8988T (cell line): ENCODE measurements at places on chromosomes 12 and 14.

- no peak for DNase-seq
These were observed 110.2 kb downstream of the SNAPC1 start for GRCh38 chr14:61872452-61872851.

DNA sequence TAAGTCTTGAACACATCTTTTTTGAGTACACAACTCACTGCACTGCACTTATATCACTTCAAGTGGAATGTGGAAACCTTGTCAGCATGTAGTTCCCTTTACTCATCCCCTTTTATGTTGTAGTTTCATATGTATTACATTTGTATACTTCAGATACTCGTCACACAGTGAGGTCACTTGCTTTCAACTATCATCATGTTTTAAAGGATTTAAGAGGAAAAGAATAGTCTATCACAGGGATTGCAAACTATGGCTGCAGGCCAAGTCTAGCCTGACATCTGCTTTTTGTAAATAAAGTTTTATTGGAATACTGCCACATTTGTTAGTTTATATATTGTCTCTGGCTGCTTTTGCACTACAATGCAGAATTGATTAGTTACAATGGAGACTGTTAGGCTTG lies 24.3 kb downstream of the CNOT2 start:
- DNase-seq: no peak

GRCh38 chr12:34292736-34293625 lies 270.7 kb downstream of the ALG10 start:
- no peak for DNase-seq

GRCh38 chr12:2273288-2273687 lies 220.5 kb downstream of the CACNA1C start:
- DNase-seq: no peak

DNA sequence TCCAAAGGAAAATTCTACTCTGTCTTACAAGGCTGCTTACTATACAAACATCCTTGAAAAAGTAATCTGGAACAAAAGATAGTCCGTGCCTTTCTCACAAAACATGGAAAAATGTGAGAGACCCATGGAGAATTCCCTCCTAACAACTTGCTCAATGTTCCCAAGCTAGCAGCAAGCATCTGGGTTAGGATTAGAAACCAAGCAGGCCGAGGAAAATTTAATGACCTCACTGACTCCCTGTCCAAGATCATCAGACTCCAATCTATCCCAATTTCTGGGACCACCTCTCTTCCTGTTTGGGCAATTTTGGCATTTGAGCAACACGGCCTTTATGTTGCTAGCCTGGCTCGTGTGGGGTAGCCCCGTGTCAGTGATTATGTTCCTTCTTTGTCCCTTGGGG lies 18.1 kb upstream of the GSG1 start:
- no peak for DNase-seq

- no peak for DNase-seq
These were observed 16.7 kb upstream of the SYNDIG1L start for GRCh38 chr14:74442757-74443156.

DNA sequence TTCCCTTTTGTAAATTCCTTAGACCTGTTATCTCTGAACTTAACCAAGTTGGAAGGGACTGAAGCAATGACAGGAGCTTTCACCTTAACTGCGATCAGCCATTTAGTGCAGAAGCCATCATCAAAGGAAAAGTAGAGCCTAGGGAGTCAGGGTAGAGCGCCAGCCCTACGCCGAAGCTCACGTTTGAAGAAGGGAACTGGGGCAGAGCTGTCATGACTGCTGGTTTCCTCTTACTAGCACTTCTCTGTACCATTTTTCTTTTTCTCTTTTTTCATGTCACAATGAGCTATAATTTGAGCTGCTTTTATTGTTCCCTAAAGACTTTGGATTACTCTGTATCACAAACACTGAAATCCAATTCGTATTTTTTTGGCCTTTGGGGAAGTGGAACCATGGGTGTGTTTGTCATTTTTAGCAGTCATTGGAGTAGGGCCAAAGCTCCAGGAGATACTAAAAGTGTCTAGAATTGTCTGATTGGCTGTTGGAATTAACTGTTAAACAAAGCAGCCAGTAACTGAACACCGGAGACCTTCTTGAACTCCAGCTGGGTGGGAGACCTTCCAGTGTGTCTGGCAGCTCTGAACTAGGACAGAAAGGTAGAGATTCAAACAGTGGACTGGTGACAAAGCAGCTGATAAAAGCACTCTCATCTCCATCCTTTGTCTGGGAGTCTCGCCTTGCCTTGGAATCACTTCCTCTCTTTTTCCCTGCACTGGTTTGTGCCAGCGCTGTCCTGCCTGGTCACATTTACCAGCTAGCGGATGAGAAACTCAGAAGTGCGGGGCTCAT lies 9.1 kb downstream of the MTRFR start:
- DNase-seq: no peak

DNA sequence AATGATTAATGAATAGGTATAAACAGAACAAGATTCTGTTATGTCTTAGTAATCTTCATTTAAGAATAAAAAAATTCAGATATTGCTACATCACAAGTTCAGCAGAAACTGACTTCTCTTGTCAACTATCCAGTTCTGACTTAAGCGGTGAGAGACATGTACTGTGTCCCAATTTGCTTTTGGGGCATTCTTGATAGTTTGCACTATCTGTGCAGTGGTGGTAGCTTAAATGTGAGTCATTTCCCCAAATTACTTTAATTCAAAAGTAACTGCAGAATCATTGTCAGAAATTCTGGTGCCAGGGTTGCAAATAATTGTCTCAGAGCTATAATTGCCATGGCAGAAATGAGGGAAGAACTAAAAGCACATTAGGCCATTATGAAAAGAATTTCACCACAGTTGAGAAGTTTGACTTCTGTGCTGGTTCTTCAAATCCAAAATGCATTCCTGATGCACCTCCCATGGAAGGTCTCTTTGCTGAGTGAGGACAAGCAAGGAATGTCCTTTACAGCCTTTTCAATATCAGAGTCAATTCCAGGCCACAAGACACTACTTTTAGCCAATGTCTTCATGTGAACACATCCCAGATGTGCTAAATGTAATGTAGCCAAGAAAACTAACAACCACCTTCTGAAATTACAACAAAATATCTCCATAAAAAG lies 304.7 kb downstream of the SSPN start:
- DNase-seq: no peak

- no peak for DNase-seq
These were observed 27.5 kb downstream of the DHRS2 start for GRCh38 chr14:23663711-23664110.

GRCh38 chr12:95117178-95117599 lies 43.8 kb upstream of the NR2C1 start:
- DNase-seq: no peak

DNA sequence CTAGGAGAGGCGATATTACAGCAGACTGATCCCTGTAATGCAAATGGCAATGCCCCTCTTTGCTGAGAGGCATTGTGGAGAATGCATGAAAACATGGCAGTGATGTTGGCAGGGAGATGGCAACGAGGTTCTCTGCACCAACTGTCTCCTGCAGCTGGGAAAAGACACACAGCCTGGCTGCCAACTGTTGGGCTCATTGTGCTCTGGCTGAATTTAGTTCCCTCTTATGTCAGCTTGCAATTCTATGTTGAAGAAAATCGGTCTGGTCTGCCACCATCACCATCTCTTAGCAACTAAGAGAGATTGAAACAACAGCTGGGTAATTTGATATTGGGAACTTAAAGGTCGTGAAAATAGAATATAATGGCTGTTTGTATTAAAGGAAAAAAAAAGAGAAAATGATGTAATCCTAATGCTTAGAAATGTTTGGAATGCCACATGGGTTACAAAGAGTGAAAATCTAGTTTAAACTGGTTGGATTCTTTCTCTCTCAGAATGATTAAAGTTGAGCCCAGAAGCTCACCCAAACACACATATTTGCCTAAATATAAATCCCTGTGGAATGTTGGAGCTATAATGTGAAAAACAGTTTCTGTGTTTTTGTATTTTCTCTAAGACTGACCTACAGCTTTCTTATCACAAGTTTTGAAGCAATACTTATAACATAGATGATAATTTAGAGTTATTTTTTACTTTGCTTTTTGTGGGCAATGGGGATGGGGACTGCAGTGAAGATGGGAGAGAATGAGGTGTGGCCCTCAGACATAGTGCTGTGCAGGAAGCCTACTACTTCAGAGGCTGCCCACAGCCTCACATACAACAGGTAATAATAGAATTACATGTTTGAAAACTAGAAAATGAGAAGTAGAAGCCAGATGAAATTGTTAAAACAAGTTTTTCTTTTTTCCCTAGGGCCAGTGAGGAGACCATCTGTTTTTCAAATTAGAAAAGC lies 143.7 kb downstream of the AKAP6 start:
- DNase-seq: no peak

DNA sequence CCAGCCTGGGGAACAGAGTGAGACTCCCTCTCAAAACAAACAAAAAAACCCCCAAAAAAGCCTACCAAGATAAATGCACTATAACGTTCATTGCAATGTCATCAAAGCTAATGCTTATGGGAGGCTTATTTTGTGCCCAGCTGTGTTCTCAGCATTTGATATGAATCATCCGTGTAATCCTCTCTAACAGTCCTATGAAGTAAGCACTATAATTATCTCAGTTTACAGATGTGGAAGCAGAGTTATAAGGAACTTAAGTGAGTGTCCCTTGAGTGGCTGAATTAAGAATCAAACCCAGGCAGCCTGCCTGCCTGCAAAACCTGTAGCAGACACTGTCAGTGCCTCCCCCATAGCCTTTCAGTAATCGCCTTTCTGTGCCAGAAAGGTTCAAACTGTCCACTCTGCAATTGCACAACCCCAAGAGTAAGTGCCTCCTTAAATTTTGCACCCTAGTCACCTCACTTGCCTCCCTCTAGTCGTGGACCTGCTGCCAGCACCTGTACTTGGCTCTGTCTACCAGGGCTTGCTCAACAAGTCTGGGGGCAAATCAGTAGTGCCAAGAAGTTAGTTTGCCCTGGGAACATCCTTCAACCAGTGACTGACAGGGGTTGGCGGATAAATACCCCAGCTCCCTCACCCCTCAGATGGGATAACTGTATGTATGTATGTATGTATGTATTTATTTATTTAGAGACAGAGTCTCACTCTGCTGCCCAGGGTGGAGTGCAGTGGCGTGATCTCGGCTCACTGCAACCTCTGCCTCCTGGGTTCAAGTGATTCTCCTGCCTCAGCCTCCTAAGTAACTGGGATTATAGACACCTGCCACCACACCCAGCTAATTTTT lies 23.8 kb upstream of the PPP1CC start:
- DNase-seq: no peak

DNA sequence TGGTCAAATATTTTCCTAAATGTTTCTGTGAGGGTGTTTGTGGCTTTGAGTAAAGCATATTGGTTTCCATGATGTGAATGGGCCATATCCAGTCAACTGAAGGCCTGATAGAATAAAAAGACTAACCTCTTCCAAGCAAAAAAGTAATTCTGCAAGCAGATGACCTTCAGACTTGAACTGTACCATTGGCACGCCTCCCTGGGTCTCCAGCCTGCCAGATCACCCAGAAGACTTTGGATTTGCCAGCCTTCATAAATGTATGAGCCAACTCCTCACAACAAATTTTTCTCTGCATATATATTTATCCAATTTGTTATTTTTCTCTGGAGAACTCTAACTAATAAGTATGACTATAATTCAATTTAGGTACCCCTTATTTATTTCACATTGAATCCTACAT lies 190.3 kb downstream of the KIF21A start:
- no peak for DNase-seq

- no peak for DNase-seq
These were observed 233.8 kb upstream of the SEL1L start for GRCh38 chr14:81767266-81767995.

DNA sequence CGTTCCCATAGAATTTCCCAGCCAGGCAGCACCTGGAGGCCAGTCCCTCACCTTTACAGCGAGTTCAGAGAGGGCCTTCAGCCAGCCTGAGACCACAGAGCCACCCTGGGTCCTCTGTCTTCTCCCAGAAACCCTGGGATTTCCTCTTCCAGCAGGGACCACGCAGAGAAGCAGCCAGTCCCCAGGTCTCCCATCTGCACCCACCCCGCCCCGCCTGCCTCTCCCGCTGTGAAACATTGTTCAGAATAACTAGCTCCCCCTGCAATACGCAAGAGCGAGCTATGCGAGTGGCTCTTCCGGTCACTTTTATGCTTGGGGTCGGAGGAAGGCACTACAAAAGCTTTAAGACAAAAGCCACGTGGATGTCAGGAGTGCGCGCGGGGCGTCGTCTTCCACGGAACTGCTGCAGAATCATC lies 77.8 kb downstream of the SERPINA3 start:
- no peak for DNase-seq

DNA sequence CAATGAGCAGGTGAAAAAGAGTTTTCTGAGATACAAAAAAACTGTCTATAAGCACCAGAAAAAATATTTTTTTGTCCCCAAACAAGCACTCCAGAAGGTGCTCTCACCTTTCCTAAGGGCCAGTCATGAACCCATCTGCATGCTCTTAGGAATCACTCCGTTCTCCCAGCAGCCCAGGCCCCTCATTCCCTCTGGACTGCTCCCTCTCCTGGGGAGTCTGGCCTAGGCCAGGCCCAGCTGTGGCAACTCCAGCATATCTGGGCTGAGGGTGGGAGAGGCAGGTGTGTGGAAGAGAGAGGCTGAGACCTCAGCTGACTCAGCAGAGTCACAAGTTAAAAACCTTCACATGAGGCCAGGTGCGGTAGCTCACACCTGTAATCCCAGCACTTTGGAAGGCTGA lies 54.6 kb downstream of the TRAFD1 start:
- DNase-seq: no peak

- no peak for DNase-seq
These were observed 193.3 kb upstream of the KRR1 start for GRCh38 chr12:75704664-75705063.

DNA sequence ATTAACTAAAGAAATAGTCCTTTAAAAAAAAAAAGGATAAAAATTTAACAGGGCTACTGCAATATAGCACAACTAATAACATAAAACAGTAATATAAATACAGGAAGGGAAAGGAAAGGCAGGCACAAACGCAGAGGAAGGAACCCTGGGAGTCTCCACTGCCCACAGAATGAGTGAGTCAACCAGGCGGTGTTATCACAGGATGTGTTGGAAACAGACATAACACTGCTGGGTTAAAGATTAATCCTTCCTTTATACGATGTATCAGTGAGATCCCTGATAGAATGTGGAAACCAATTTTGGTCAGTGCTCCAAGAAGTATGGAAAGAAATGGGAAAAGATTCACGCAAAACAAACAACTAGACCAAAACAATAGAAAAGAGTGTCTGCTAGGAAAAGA lies 47.9 kb downstream of the FGD6 start:
- peak; percentile 21 for DNase-seq

- DNase-seq: no peak
These were observed 198.7 kb downstream of the SYT1 start for GRCh38 chr12:79063258-79063657.
